ENCODE measurements at places on chromosomes 13 and 19.

DNA sequence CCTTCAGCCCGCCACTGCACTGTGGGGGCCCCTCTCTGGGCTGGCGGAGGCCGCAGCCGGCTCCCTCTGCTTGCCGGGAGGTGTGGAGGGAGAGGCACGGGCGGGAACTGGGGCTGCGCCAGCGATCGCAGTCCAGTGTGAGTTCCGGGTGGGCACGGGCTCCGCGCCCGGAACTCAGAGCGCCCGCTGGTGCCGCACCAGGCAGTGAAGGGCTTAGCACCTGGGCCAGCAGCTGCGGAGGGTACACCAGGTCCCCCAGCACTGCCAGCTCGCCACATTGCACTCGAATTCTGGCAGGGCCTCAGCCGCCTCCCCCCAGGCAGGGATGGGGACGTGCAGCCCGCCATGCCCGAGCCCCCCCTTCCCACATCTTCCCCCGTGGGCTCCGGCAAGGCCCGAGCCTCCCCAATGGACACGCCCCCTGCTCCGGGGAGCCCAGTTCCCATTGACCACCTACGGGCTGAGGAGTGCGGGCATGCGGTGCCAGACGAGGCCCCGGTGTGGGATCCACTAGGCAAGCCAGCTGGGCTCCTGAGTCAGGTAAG is 135.9 kb upstream of the RFC3 start:
- DNase-seq = no peak

GRCh38 chr19:14510311-14511228 is 7.6 kb downstream of the DNAJB1 start:
- DNase-seq = peak; percentile 80

DNA sequence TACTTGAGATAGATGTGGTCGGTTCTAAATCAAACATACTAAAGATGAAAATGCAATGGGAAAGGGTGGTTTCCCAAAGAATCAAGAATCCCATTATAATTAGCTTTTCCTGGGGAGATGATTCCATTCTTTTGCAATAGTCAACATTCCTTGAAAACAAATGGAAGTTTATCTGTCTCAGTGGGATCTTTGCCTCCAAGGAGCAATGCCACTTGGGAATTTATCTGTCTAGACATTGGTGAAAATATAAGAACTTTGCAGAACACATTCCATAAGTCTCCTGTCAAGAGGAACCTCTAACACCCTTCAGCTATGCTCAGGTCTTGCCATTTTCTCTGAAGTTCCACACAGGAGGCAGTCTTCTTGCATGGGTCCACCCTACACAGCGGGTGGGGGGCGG is 152.5 kb downstream of the KCTD12 start:
- DNase-seq = no peak

GRCh38 chr19:309206-309565 is 18.0 kb upstream of the PLPP2 start:
- DNase-seq = no peak

DNA sequence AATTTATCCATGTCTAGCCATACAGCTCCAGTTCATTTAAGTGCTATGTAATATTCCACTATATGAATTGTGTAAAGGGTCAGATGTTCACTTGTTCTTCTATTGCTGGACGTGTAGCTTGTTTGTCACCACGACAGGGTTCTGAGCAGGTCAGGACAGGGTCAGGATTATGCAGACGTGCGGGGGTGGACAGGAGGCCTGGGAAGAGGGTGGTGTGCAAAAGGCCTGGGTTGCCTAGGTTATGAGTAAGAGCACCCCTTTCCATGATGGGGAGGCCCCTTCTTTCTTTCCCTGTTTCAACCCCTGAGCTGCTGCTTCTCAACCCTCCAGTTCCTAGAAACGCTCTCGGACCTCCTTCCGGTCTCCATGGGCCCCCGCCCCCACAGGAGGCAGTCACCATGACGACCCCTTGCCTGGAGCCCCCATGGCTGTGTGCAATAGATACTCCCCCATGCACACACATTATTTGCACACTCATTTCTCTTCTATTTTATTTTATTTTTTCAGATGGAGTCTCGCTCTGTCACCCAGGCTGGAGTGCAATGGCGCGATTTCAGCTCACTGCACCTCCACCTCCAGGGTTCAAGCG is 2.0 kb downstream of the EXOC3L2 start:
- no peak for DNase-seq

GRCh38 chr13:27172495-27172842 is 858 bp upstream of the USP12 start:
- peak; percentile 28 for DNase-seq

- DNase-seq = peak; percentile 97
Observed at GRCh38 chr19:1168572-1169410, 5.3 kb downstream of the SBNO2 start.

- no peak for DNase-seq
Observed at GRCh38 chr13:25902891-25903341, 148.9 kb downstream of the SHISA2 start.
